NCI-H187 (cell line): ENCODE measurements at places on chromosomes 1 and 21.

- DNase-seq = no peak
Measured at GRCh38 chr1:53138991-53139884, 3.2 kb downstream of the SLC1A7 start.

DNA sequence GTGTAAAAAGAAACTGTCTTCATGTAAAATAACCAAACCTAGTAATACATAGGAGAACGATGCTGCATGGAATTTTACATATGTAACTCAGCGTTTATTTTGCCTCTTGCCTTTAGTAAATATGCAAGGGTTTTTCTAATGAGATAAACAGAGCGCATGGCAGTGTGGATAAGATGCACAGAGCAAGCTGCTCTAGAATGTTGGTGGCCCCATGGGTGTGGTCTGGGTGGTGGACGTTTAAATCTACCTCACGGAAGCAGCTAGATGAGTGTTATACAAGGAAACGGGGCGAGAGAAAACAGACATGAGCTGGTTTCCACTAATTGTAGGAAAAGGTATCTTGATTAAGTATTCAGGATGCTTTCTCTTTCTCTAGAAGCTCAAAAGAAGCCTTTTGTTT is 205.9 kb downstream of the DSCAM start:
- no peak for DNase-seq

DNA sequence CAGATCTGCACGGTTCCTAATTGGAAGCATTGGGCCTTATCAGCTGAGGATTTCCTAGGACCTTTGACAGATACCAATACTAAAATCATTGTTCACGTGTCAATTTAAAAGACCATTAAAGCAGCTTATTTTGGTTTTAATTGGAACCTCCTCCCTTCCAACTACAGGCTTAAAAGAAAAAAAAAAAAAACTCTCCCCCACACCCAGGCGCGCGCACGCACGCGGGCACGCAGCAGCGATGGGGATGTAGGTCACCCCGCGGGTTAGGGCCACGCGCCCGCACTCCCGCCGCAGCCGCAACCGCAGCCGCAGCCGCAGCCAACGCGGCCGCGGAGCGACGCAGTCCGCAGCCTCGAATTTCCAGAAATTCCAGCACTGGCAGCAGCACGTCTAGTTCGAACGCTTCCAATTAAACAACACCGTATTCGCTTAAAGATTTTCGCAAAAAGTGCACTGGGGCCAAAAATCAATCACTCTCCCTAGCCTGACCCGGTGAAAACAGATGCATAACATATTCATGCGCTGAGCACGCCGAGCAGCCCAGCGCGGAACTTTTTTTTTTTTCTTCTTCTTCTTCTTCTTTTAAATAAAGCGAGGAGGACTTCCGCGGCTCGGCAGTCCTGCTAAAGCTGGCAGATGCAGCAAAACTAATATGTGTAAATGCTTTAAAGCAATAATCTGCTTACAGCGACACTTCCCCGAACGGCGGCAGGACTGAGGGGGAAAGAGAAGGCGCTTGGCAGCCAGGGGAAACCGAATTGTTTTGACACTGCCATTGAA is 13.3 kb upstream of the BARHL2 start:
- DNase-seq = no peak

GRCh38 chr21:41668686-41669532 is 97.9 kb downstream of the RIPK4 start:
- DNase-seq = no peak

DNA sequence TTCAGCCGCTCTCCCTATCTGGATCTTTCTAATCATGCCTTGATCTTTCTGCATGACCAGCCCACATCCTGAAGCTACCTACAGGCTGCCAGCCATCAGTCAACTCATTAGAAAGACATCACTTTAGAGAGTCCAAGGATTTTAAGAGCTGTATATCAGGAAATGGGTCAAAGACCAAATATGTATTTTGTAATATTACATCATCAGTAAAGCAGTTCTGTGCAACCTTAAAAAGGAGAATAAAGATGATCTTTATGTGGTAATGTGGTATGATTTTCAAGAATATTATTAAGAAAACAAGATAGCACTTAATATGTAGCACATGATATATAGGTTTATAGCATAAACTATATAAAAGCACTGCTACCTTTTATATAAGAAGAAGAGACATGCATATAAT is 47.6 kb downstream of the SLC30A7 start:
- no peak for DNase-seq

- no peak for DNase-seq
Measured at GRCh38 chr1:201916649-201917249, 28.1 kb downstream of the SHISA4 start.

GRCh38 chr1:9822897-9823692 is 670 bp downstream of the CLSTN1 start:
- DNase-seq = no peak

- no peak for DNase-seq
Measured at GRCh38 chr1:1221887-1222574, 8.1 kb upstream of the TNFRSF4 start.

DNA sequence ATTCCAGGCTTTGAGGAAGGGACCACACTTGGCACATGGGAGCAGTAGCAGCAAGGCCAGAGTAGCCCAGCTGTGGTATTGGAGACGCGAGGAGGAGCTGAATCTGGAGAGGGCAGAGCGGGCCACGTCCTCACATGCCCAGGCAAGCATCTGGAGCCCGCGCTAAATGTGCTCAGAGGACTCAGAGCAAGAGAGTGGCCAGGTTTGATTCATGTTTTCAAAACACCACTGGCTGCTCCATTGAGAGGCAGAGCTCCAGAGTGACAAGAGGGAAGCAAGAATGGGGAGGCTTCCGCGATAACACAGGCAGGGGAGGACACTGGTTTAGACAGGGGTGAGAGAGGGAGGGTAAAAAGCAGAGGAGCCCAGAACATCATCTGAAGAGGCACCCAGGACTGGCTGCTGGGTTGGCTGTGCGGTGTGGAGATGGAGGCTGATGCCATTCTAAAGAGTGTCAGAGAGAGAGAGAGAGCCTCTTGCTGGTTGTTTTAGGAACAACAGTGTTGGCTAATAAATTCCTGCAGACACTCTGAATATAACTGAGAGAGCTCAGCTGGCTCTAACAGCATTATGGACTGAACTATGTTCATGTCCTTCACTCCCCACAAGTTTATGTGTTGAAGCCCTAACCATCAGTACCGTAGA is 32.3 kb downstream of the RCAN1 start:
- peak; percentile 42 for DNase-seq

DNA sequence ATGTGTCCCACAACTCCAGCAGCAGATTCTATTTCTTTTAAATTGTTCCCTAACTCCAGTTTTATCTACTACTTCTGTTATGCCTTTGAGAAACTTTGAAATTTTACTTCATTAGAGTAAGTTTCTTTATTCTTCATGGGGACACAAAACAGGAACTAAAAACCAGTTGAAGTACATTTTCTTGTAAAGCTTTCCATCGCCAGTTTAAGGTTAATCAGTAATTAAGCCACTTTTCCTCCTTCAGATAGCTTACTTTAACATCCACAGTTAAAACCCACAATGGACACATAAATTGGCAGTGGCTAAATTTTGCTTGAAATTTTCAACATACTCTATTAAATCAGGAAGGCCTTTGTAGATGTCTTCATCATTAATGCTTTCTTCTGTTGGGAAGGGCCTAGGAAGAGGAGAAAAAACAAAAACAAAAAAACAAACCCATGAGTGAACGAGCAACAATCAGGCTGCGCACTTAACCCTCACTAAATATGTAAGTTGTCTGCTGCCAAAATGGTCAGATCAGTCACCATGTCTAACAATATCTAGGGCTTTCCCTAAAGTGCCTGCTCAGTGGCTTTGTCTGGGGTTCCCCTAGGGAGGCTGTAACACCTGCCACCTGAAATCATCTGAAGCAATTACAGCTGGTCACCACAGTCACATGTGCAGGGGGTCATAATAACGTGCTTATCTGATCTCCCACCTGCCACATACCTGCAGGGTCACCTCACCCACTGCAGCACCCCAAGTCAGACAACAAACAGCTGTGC is 187.9 kb downstream of the VAV3 start:
- no peak for DNase-seq

DNA sequence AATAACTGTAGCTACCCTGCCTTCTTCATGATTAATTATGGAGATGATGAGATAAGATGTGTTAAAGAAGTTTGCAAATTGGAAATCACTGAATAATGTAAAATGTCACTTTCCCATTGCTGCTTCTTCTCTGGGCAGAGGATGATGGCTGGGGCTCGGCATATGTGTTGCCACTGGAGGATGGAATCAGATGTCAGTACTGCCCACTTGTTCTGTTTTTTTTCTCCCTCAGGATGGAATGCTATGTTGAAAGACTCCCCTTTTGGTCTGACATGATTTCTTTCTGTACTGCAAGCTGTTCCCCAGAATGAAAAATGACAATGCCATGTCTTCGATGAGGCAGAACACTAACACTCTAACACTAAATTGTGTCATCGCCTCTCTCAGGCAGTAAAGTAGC is 373.9 kb upstream of the SPAG17 start:
- DNase-seq = no peak

DNA sequence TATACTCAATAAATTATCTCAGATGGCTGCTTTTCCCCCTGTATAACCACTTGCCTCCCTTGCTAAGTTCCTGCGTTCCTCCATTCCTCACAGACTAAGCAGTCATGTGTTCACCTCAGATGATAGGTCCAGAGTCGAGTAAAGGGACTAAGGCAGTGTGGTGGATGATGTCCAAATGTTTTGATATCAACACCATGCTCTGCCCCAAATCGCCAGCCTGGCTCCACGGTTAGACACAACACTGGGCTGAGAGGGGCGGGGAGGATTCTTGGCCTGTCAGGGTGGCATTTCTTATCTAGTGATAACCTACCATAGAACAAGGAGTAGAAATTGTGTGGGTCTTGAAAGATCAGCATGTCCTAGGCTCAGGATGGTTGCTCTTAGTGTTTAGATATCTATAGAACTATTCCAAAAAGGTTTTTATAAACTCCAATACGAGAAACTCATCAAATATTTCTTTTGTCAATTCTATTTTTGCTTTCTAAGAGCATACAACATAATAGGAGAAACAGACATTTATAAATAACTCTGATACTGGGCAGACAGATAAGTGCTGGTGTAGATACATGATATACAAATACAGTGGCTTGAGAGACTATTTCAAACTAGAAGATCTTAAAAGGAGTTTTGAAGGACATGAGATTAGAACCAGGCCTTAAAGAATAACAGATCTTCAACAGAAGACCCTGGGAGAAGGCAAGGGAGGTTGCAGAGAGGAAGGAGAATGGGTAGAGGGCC is 21.5 kb downstream of the GJA5 start:
- DNase-seq = no peak

- DNase-seq = no peak
Measured at GRCh38 chr21:33968080-33968994, 52.7 kb upstream of the ATP5PO start.

GRCh38 chr1:31258581-31258980 is 18.9 kb upstream of the NKAIN1 start:
- no peak for DNase-seq

DNA sequence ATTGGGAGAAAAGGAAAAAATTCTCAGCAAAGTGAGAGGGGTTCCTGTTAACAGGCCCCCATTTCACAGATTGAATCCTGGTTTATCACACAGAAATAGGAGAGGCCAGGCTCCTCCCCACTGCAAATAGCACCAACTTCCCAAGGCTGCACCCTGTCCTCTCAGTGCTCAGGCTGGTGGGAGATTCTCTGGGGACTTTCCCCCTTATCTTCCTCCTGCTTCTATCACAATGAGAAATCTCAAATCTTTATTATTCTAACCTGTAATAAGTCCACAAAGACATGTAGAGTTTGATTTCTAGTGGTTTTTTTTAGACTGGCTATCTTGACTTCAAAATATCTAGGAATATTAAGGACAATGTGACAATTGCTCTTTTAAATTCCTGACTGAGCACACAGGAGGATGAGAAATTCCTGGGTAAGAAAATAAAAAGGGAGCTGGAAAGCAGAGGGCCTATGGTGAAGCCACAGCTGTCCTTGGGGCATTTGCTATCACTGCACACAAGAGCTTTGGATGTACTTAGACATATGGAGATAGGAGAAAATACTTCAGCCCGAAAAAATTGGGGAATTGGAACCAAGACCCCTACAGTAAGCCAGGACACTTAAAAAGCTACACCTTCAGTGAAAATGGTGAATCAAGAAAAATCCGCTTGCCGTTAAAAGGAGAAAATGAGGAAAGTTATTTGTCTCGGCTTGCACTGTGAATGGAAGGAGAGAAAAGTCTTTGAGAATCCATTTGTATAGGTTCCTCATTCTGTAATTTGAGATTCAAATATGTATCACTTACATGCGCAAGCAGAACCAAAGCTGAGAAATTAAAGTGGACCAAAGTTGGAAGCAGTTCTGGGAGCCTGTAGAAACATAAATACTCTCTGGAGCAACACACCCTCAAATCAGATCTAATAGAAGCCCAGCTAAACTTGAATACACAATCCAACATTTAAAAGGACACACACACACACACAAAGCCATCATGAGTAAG is 65.9 kb upstream of the C1orf105 start:
- no peak for DNase-seq

GRCh38 chr1:54805981-54806381 is 4.9 kb upstream of the TTC22 start:
- DNase-seq = no peak

GRCh38 chr1:18946550-18947381 is 9.7 kb downstream of the IFFO2 start:
- no peak for DNase-seq

DNA sequence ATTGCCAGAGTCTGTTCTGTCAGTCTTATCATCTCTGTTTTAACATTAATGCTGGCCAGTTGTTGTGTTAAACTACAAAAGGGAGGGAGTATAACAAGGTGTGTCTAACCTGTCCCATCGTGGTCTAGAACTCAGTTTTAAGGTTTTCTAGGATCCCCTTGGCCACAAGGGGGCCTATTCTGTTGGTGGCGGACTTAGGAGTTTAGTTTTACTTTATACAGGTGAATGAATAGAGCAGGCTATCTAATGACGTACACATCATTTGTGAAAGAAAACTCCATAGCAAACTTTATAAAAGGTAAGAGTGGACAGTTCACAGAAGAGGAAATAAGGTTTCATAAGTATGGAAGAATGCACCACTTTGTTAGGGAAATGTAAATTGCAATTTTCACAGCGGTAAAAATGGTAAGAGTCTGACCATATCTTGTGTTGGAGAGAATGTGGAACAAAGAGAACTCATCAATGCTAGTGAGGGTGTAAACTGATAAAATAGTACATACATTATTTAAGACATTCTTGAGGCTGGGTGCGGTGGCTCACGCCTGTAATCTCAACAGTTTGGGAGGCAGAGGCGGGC is 2.5 kb upstream of the ATF6 start:
- no peak for DNase-seq

DNA sequence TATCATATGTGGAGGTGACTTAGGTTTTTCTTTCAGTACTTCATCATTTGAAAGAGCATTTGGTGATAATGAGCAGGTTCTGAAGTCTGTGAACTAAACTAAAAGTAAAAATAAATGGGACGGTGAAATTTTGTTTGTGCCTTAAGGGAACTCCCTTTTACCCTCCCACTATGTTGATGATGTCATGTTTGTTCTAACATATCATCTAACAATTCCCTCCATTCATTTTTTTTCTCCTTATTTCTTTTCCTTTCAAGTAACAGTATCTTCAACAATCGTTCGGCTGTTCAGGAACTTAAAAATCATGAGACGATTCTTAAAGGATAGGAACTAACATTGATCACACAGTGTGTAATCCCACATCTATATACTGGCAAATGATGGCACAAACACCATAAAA is 30.0 kb upstream of the IRF2BP2 start:
- DNase-seq = no peak

GRCh38 chr1:103112546-103112945 is 4.2 kb upstream of the COL11A1 start:
- DNase-seq = no peak
